ENCODE measurements at places on chromosomes 13 and 19.
A peak's percentile ranks its signal among the peaks of the same experiment; 100 is the strongest.

GRCh38 chr13:74747186-74747955 is 613.2 kb upstream of the KLF12 start:
- no peak for DNase-seq

DNA sequence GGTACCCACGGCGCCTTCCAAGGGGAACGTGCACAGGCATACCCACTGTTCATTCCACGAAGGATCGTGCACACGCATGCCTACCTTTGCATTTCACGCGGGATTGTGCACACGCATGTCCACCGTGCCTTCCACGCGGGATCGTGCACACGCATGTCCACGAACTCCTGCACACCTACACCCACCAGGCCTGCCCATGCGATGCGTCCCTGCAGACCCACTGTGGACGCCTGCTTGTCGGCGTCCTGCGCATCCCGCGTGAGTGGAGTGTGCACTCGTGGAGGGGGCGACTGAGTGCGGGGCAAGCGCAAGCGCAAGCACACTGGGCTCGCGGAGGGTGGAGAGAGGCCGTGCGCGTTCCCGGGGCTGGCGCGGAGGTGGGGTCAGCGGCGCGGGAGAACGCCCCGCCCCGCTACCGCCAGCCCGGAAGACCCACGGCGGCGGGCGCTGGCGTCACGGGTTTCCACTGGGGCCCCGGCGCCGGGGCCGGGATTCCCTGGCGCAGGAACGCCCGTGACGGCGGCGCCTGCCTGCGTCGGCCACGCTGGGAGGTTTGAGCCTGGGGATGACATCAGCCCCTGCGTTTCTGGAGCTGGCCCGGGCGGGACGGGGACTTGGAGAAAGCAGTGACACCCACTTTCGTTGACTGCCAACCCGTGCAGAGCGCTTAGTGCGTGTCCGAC is 18.7 kb downstream of the GADD45B start:
- DNase-seq = peak; percentile 67

- DNase-seq = no peak
Observed at GRCh38 chr13:91142572-91142971, 204.9 kb upstream of the MIR17HG start.

- DNase-seq = no peak
Observed at GRCh38 chr13:92549276-92549675, 677.3 kb upstream of the GPC6 start.

- DNase-seq = no peak
Observed at GRCh38 chr19:10690341-10690781, 10.9 kb upstream of the QTRT1 start.

GRCh38 chr19:33681081-33681680 is 59.4 kb downstream of the CHST8 start:
- DNase-seq = no peak

All from amygdala (tissue), 56 donors.